ENCODE measurements at places on chromosomes 12 and 14.

DNA sequence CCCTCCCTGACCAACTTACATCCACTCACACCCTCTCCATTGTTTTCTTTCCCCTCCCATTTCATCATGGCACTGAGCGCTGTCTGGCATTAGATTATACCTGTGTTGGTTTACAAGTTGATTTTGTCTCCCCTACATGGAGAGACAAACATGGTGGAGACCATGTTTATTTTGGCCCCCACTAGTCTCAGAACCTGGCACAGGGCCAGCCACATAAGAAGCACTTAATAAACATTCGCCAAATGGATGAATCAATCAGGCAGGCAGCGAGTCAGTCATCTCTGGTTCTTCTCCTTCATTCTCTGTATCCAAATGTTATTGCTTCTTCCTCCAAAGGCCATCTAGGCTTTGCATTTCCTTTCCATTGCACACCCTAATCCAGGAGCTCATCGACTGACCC is 177.4 kb downstream of the DPF3 start:
- DNase-seq: no peak

DNA sequence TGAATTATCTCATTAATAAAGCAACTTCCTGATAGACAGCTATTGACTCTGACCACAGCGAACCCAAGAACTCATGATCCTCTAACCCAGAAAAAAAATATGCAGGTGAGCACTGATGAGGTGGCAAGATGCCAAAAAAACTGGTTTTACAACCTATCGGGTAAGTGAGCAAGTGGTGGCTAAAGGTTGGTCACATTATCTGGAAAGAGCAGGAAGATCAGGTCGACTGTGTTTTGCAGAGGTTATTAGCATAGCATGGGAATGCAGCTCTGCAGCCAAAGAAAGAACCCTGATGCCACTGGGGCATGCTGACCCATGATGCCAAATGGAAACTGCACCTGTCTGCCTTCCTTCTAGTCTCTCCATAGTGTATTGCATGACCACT is 23.5 kb downstream of the BHLHE41 start:
- DNase-seq: no peak

GRCh38 chr12:93043877-93044209 is 114.7 kb upstream of the EEA1 start:
- no peak for DNase-seq

DNA sequence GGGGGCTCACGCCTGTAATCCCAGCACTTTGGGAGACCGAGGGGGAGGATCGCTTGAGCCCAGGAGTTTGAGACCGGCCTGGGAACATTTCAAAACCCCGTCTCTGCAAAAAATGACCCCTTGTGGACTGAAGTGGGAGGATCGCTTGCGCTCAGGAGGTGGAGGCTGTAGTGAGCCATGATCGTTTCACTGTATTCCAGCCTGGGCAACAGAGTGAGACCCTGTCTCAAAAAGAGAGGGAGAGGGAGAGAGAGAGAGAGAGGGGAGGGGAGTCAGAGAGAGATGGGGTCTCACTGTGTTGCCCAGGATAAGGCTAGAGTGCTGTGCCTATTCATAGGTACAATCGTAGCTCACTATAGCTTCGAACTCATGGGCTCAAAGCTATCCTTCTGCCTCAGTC is 2.8 kb downstream of the FGD4 start:
- DNase-seq: no peak

- no peak for DNase-seq
Measured at GRCh38 chr14:87522575-87522974, 470.4 kb downstream of the GALC start.

DNA sequence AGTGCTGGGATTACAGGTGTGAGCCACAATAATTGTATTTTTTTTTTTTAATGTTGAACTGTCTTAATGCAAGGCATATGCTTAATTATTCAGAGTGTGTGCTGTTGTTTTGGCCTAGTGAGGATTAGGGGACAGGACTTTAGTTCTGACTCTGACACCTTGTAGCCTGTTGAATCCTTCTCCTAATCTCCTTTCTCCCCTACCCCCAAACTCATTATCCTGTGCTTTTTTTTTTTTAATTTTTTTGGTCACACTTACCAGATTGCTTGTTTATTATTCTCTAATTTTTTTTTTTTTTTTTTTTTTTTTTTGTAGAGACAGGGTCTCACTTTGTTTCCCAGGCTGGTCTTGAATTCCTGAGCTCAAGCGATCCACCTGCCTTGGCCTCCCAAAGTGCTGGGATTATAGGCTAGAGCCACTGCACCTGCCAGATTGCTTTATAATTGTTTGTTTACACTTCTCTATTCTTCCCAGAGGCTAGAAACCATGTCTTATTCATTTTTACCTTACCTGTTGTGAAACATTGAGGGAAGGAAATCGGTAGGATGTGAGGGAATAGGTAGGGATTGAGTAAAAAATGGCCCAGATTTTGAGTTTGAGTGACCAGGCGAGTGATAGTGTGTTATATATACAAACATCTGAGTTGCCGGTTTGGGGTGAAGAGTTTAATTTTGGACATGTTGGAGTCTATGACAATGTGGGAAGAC is 32.2 kb downstream of the DIP2B start:
- DNase-seq: no peak

DNA sequence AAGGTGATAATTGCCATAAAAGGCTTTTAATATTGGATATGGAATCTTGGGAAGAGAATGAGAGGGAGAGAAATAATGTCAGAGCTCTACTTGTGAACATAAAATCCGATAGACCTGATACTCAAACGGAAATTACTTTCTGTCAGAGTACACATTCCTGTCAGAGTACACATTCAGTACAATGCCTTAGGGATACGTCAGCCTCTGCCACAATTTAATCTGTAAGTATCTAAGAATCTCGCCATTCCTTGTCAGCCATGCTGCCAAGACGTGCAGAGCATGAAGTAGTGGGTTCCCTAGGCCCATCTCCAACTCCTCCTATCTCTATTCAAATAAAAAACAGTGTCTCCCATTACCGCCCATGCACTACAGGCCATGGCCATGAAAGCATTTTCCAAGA is 242.6 kb downstream of the CEP128 start:
- no peak for DNase-seq

GRCh38 chr14:102907303-102907844 is 15.1 kb upstream of the AMN start:
- no peak for DNase-seq

- no peak for DNase-seq
Measured at GRCh38 chr12:4160314-4161040, 113.1 kb upstream of the CCND2 start.

- no peak for DNase-seq
Measured at GRCh38 chr12:81950871-81951270, 191.7 kb upstream of the PPFIA2 start.

DNA sequence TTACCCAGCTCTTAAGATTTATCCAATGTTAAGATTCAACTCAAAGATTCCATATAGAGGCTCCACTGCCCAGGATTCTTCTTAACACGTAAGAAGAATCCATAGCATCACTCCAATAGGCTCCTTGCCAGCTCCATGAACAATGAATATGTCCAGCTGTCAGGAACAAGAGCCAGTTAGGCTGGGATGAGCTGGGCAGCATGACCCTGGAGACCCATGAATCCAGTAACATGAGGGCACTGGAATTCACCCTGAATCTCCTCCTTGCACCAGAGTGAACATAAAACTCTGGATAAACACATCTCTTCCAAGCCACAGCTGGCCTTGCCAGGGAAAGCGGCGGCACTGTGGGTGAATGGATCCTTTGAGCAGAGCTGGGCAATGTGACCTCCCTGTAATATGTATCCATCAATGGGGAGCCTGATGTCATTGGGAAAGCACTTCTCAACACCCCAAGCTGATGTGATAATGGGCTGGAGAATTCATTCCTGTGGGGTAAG is 24.4 kb upstream of the TC2N start:
- no peak for DNase-seq

DNA sequence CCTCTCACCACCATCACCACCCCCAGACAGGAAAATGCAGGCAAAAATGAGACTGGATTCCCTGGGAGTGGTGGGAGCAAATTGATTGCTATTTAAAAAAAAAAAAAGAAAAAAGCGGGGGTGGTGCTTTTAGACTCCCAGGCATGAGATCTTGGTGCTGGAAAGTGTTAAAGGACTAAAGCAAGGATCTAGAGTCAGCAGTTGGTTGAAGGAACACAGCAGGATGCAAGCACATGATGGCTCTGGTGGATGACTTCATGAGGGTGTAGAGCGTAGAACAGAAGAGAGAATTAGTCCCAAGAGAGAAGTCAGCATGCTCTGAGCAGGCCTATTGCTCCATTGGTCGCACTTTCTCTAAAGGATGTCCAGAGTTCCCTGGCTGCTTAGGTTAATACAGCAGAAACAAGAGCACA is 183.8 kb upstream of the HMGA2 start:
- no peak for DNase-seq

DNA sequence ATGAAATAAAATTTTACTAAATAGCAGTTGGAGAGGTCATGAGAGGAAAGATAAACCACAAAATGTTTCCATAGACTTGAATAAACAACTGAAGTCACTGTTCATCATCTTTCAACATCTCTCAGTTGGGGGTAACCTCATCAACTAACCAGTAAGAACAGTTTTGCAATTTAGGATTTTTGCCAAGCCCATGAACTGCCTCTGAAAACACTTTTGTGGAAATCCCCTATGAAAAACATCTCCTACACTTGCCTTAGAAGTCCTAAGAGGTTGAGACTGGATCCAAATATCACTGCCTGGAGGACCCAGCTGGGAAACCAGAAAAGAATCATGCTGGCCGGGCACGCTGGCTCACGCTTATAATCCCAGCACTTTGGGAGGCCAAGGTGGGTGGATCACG is 273.1 kb downstream of the C12orf50 start:
- no peak for DNase-seq

DNA sequence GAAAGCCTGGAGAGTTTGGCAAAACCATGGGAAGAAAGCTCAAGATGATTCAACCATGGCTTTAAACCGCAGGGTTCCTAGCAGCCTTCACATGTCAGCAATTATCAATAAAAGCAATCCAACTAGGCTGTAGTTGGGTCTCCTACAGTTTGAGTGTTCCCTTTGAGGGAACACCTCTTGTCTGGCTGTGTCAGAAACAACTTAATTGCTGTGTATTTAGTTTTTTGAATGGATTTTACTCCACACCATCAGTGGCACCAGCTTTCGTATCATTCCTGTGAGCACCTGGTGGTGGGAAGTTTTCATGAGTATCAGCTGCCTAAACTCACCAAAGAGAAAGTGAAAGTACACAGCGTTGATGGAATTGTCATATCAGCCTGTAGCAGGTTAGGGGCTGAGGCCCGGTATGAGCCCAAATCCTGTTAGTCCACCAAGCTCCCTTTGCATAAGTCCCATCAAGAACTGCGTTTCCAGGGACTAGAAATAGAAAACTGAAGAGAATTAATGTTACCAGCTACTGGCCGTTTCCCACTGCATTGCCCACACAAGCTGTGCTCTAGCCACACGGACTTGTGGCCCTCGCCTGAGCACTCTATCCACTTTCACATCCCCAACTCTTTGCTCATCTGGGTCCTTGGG is 10.9 kb upstream of the IL26 start:
- DNase-seq: no peak

DNA sequence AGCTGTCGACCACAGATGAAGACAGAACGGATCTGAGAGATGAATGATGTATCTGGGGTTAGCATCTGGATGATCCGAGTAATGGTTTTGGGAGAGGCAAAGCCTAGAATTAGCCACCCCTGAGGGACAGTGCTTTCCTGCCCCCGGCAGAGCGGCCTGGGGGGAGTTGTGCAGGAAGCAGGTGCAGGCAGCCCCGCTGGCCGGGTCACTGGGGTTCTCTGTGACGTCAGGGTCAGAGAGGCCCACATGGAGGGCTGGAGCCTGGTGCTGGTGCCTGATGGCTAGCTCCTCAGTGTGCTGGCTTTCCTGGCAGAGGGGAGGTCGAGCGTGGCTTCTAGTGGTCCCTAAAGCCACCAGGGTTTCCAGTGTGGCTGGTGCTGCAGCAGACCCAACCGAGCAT is 70.3 kb downstream of the ADGRD1 start:
- no peak for DNase-seq

DNA sequence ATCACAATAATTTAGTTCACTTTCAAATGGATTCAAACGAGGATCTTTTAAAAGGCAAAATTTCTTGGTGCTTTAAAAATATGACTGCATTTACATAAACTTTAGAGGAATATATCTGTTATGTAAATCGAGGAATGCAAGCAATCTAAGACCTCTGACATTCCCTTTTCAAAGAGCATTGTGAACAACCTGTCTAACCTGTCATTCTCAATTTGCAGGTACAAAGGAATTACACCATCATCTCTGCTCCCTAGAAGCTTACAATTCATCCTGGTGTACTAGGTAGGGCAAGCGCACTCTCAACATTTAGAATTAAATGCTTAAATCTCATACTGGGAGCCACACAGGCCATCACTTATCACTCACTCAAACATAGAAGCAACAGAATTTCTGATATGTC is 35.6 kb downstream of the BMP4 start:
- DNase-seq: no peak

DNA sequence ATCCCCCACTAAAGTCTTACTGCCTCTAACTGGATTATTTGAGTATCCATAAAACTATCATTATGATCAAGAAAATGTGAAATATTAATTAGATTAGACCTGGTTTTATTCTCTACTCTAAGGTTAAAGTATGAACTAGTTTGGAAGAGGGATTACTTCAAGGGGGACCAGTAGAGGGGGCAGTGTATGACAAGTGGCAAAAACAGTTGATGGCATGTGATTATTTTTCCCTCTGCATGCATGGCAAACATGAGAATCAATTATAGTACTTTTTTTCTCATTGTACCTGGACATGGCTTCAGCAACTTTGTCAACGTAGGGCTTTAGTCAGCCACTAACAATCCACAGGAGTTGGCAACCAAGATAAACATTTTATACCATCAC is 145.0 kb upstream of the SLC38A2 start:
- no peak for DNase-seq

DNA sequence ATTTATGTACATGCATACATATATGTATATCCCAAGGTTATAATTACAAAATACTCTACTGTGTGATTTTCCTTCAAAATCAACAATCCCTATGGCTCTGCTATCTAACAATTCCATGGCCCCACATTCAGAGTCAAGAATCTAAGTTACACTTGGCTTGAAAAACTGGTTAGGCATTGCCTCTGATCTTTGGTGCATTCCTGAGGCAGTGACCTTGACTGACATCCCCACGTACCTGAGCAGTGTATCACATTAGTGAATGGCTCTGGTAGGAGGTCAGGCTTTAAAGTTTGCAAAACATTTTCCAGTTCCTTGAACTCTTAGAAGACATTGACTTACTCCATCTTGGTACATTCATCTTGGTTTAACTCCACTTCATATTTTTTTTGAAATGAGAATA is 8.5 kb upstream of the STON2 start:
- DNase-seq: no peak

- no peak for DNase-seq
Measured at GRCh38 chr14:74476107-74476506, 17.0 kb downstream of the NPC2 start.

DNA sequence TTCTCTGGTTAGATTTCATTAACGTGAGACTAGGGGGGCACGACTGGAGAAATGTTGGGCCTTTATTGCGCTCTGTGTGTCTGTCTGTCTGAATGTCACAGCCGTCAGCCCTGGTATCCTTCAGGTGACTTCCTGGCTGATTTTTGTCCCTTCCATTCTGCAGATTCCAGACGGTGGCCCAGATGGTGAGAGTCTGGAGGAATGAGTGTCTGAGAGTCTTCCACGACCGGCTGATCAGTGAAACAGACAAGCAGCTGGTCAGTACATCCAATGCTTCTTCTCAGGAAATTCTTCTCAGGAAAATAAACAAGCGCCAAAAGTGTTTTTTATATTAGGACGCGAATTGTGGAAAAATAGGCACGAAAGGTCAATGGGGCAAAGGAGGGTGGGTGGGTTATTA is 93.5 kb downstream of the CCDC92 start:
- no peak for DNase-seq

GRCh38 chr14:29857551-29857950 is 70.1 kb downstream of the PRKD1 start:
- DNase-seq: no peak
